Stimulated activated CD8-positive, alpha-beta memory T cell treated with anti-CD3 and anti-CD28 coated beads, Interleukin-4, amount 100 ng/mL, for 4 hours (primary cell): ENCODE measurements at places on chromosomes 1 and 21.

- no peak for DNase-seq
Measured at GRCh38 chr1:188723332-188724020, 1754.2 kb downstream of the BRINP3 start.

DNA sequence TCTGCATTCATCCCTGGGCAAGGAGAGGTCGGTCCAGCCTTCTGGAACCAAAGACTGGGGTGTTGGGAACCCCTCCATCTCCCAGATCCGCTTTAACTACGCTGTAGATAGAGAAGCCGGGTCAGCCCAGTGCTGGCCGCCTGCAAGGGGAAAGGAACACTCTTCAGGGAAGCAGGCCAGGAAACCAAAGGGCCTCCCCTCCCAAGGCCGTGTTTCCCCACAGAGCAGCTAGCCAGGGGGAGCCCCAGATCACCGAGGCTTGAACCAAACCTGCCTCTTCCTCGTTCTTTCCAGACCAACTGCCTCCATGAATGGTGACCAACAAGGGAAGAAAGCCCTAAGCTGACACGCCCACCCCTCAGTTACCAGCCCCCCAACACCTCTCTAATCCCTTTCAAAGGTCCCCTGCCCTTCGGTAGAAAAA is 1.2 kb upstream of the CHD5 start:
- DNase-seq, result no peak

DNA sequence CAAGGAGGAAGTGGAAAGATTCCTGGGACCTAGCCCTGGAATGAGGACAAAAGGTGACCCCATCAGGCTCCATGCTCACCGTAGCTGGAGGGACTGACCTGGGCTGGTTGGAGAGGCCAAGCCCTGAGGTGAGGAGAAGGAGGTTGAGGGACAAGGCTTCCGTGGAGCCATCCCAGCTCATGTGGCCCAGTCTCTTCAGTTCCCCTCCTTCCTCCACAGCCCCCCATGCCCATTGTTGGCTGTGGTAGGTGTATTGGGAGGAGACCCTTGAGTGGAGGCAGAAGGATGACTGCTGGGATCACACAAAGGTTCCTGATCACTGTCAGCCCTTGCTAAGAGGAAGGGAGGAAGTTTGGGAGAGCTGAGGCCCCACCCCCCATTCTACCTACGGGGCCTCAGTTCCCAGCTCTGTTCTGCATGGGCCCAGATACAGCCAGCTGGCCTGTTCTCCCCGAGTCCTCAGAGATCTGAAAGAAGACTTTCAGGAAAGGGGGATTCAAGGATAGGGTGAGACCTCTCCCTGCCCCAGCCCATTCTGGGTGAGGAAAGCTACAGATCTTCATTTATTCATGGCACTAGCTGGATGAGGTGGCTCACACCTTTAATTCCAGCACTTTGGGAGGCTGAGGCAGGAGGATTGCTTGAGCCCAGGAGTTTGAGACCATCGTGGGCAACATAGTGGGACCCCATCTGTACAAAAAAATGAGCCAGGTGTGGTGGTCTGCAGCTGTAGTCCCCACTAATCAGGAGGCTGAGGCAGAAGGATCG is 17.3 kb downstream of the RHBG start:
- DNase-seq, result no peak

DNA sequence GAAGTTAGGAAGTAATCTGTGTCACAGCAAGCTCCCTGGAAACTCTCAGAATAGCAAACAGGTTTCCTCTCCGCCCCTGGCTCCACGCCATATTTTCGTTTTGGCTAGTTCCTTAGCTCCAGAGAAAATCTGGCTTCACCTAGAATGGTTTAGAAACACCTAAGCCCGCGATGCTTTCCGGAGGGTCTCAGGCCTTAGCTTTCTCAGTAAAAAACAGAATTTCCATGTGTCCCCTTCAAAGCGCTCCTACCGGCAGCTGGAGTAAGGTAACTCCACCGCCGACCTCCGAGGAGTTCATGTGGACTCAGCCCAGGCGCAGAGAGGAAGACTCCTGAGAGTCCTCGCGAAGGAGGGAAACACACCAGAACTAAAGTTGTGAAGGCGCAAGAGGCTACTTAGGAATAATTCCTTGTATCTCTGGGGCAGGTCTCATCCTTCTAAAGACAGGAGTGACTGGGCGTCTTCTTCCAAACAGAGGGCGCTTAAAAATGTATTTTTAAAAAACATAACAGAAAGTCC is 406 bp downstream of the KIAA0040 start:
- no peak for DNase-seq

DNA sequence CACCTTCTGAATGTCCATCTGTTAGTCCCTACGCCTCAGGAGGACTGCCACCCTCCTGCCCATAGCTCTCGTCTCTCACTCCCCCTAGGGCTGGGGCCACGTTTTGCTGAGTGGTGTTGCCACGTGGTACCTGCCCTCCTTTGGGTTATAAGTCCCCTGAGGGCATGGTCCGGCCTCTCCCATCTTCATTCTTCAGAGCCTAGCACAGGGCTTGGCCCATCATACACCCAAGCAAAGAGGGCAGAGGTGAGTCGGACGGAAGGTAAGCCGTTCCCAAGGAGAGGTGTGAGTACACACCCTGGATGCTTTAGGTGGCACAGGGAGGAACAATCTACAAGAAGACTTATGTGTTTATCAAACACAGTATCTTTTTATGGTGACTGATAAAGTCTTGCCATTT is 10.9 kb downstream of the PADI2 start:
- no peak for DNase-seq

- DNase-seq, result no peak
Measured at GRCh38 chr1:234505769-234506102, 26.8 kb upstream of the TARBP1 start.

GRCh38 chr1:180907313-180908055 is 5.2 kb upstream of the KIAA1614 start:
- DNase-seq, result no peak

- DNase-seq, result no peak
Measured at GRCh38 chr1:12456979-12457378, 161.0 kb downstream of the DHRS3 start.

- no peak for DNase-seq
Measured at GRCh38 chr1:2368053-2368744, 23.2 kb downstream of the MORN1 start.

DNA sequence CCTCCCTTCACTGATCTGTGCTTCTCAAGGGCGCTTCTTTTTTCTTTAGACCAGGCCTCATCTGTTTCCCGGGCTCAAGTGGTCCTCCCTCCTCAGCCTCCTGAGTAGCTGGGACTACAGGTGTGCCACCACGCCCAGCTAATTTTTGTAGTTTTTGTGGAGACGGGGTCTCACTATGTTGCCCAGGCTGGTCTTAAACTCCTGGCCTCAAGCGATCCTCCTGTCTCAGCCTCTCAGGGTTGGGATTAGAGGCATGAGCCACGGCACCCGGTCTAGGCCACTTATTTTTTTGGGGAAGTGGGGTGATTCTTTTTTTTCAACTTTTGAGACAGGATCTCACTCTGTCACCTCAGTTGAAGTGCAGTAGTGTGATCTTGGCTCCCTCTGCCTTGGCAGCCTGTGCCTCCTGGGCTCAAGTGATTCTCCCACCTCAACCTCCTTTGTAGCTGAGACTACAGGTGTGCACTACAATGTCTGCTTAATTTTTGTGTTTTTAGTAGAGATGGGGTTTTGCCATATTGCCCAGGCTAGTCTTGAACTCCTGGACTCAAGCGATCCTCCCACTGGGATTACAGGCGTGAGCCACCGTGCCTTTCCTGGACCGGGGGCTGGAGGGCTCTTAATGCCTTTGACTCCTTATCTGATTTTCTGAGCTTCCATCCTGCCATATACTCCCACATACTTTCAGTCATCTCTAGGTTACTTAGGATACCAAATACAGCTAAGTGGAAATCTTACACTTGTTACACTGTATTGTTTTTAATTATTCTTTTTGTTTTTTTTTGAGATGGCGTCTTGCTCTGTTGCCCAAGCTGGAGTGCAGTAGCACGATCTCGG is 18.9 kb downstream of the MFAP2 start:
- no peak for DNase-seq

GRCh38 chr1:77394166-77394565 is 112.3 kb downstream of the AK5 start:
- DNase-seq, result no peak

DNA sequence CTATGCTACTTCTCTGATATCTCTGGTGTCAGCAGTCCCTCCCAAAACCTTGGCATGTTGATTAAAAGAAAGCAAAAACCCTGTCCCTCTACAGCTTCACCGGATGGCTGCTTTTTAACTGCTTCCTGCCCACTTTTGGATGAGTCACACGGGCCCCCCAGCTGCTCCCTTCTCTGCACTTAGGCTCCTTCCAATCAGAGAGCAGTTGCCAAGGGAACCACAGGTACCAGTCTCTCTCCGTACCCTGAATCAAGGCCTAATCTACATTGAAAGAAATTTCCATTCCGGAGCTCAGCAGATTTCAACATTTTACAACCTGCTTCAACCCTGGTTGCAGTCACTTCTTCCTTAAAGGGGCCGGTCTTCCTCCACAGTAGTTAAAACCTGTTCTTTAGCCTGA is 70.6 kb upstream of the GJB5 start:
- DNase-seq, result no peak

DNA sequence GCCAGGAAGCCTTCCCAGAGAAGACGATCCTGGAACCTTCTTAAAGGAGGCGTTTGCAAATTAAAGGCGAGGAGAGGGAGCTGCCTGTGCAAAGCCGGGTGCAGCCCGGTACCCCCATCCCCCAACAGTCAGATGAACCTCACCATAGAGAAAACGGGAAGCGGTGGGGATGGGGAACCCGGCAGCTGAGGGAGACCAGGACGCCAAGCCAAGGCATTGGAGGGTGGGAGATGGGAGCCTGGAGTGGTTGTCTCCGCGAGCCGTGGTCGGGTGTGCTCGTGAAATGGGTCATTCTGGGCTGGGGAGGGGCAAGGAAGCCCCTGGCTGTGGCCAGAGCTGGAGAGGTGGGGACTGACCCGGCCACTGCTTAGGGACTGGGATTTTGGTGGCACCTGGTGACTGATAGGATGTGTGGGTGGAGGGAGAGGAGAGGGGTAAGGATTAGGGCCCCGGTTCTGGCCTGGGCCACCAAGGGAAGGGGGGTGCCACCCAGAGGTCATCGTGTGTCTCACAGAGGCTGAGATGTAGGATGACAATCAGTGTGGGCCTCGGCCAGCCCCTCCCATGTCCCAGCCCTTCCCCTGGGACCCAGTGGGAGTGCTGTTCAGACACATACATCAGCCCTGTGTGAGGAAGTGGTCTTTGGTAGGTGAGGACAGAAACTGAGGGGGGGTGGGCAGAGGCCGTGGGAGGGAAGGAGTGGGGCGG is 676 bp upstream of the PADI2 start:
- DNase-seq, result no peak

DNA sequence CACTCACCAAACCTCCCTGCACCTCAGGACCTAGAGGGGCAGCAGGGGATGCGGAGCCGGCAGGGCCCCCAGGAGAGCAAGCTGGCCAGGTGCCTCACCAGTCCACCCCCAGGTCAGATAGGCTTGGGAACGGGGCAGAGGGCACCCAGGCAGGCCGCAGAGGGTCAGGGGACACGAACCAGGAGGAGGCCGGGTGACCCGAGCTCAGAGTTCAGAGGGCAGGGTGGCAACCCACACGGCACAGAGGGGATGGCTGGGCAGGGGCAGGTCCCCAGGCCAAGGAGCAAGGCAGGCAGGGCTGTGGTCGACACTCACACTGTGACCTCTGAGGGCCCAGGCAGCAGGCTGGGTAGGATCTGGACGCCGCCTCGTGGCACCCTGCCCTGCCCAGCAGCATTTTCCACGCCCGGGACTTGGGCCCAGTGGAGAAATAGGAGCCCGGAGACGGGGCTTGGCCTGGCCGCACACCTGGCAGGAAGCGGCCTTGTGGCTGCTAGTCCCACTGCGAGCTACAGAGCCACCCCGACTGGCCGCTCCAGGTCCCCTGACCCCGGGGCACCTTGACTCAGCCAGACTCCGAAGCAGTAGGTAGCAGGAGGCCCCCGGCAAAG is 5.3 kb downstream of the DVL1 start:
- no peak for DNase-seq

DNA sequence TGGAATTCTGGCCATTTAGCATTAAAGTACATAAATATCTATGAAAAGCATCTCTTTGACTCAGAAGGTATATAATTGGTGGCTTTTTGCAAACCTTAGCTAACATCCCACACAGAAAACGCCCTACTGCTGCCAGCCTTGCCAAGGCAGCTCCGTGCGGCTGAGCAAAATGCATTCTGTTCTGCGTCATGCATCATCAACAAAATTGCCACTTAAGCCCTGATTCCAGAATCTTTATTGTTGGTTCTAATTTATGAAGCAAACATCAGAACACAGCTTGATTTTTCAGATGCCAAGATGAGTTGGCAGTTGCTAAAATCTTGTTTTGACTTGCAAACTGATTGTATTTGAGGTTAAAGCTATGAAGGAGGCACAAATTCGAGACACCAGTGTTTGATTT is 314.9 kb upstream of the DEPDC1 start:
- no peak for DNase-seq

DNA sequence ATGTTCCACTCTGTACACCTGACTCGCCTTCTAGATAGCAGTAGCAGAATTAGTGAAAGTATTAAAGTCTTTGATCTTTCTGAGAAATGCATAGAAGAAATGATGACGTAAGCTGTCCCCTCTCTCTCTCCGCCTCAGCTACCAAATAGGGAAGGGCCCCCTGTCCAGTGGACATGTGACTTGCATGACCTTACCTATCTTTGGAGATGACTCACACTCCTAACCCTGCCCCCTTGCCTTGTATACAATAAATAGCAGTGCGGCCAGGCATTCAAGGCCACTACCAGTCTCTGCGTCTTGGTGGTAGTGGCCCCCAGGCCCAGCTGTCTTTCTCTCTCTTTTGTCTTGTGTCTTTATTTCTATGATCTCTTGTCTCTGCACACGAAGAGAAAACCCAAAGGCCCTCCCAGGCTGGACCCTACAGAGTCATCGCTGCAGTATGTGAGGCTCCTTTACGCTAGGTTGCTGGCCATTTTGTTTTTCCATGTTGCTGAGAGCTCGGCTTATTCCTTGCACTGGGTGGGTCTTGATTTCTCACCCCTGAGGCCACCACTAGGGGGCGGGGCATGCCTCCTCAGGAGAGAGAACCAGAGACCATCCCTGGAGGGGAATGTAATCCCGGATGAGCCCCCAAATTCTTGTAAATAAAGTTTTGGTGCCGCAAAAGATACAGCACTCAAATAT is 16.0 kb upstream of the ZBTB8B start:
- DNase-seq, result no peak

DNA sequence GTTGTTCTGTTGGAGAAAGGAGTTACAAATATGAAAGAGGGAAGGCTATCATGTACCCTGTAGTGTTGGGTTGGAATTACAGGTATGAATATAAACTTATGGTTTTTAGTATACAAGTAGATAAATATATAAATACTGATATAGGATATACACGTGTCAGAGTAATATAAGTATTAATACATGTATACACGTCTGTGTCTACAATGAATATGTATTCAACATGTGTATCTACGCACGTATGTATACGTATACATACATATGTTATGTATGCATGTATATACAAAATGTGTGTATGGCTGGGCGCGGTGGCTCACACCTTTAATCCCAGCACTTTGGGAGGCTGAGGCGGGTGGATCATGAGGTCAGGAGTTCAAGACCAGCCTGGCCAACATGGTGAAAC is 17.9 kb downstream of the ACBD6 start:
- DNase-seq, result no peak

DNA sequence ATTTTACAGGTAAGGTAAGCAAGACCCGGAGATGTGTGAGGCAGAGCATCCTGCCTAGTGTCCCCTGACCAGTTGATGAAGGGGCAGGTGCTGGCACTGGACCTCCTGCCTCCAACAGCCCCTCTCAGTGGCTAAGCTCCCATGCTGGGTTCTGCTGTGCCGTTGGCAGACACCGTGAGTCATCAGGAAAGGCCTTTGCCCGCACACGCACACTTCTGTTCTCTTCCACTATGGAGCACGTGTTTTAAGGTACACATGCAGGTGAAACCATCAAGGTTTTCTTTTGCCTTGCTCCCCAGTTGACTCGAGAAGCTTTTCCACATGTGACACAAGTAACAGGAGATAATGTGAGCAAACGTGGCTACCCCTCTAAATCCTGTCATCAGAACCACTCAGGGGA is 207.9 kb downstream of the RRAGC start:
- no peak for DNase-seq
